Activated T-cell treated with anti-CD3 and anti-CD28 coated beads for 24 hours (primary cell): ENCODE measurements at places on chromosomes 16 and 17.

- no peak for DNase-seq
Observed at GRCh38 chr17:17824119-17824782, 12.5 kb downstream of the SREBF1 start.

DNA sequence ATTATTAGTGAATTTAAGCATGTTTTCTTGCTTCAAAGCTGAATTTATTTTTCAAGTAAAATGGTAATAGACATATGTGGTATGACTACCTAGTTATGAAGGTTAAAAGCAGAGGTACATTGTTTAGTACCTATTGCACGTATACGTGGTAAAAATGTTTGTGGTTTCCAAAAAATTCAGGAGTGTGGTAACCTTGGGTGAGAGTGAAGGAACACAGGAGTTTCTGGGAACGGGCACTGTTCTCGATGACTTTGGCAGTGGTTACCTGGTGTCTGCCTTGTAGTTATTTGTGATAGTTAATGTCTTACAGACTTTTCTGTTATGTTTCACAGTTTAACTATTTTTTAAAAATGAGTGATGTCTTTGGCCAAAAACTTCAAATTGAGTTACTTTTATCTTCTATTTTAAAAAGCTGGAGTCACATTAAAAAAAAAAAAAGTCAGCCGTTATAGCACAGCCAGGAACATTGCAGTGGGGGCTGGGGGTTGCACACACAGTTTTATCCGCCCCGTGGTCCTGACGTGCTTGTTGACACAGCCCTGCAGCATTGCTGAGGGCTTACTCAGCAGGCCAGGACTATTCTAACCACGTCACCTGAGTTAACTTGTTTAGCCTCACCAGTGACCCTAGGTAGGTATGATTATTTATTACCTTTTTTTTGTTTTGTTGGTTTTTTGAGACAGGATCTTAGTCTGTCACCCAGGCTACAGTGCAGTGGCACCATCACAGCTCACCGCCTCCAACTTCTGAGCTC, 10.9 kb downstream of the JPT2 start:
- DNase-seq = no peak

DNA sequence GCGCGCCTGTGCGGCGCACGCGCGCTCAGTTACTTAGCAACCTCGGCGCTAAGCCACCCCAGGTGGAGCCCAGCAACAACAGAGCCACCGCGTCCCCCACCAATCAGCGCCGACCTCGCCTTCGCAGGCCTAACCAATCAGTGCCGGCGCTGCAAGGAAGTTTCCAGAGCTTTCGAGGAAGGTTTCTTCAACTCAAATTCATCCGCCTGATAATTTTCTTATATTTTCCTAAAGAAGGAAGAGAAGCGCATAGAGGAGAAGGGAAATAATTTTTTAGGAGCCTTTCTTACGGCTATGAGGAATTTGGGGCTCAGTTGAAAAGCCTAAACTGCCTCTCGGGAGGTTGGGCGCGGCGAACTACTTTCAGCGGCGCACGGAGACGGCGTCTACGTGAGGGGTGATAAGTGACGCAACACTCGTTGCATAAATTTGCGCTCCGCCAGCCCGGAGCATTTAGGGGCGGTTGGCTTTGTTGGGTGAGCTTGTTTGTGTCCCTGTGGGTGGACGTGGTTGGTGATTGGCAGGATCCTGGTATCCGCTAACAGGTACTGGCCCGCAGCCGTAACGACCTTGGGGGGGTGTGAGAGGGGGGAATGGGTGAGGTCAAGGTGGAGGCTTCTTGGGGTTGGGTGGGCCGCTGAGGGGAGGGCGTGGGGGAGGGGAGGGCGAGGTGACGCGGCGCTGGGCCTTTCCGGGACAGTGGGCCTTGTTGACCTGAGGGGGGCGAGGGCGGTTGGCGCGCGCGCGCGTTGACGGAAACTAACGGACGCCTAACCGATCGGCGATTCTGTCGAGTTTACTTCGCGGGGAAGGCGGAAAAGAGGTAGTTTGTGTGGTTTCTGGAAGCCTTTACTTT, at the start of gene UBB:
UBB (plus strand) TSS at position 452 of the 856 bp plus-strand sequence. CDS start 817 bp downstream, outside the sequence.
- DNase-seq = peak; percentile 91

DNA sequence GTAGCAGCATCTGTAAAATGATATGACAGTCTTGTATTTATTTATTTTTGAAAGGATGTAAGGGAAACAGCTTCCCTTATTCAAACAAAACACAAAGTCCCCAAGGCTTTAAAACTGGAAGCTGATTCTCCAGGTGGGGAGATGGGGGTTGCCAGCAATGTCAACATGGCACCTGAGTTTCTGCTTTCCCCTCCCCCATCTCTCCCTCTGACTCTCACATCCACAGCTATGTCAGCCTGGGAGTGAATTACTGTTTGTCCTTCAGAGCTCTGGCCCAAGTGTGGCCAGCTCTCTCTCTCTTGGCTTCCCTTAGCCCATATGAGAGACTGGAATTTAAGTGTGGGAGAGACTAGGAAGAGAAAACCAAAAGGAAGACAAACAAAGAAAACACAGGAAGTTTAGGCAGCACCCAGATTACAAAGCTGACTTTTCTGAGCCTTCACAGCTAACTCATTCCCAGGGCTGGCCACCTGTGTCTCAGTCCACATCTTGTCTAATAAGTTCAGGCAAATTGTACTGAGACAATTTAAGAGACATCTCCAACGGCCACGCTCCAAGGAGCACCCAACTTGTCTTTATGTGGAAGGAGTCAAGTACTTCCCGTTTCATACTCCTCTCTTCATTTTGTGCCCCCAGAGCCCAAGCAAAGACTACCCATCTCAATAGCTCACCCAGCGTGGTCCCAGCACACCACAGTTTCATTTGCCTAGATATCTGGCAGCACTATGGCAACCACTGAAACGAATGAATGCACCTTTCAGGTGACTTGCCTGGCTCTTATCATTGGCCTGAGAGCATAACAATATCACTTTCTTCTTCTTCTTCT, 69.2 kb downstream of the SOX9 start:
- DNase-seq = no peak

DNA sequence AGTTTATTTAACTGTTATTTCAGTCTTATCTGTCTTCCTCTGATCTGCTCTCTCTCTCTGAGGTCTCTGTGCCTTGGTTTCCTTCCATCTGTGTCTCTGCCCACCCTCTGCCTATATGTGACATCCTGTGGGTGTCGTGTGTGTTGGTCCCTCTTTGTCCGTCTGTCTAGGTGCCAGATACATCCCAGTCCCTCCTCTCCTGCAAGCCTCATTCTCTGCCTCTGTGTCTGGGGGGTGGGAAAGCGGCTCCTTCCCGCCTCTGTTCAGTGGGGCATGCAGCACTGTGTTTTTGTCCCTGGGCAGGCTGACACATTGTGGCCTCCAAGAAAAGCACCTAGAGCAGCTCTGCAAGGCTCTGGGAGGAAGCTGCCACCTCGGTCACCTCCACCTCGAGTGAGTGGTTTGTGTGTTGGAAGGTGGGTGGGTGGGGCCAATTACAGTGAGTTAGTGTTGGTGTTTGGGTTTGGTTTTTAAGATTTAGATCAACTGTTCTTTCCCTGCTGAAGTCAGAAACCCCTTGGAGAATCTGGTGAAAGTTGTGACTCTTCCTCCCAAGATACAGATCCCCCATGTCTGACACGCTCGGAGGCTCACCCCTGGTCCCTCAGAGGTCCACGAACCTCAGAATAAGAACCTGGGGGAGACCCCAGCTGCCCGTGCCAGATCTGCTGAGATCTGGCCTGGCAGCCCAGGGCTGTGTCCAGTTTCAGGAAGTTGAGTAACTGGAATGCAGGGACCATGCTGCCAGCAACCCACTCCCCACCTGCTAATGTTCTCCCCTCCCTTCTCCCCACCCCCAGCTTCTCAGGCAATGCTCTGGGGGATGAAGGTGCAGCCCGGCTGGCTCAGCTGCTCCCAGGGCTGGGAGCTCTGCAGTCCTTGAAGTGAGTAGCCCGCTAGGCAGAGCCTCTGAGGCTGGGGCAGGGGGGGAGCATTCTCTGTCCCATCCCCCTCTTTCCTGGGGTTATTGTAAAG, 50.9 kb upstream of the CPNE2 start:
- peak; percentile 81 for DNase-seq

DNA sequence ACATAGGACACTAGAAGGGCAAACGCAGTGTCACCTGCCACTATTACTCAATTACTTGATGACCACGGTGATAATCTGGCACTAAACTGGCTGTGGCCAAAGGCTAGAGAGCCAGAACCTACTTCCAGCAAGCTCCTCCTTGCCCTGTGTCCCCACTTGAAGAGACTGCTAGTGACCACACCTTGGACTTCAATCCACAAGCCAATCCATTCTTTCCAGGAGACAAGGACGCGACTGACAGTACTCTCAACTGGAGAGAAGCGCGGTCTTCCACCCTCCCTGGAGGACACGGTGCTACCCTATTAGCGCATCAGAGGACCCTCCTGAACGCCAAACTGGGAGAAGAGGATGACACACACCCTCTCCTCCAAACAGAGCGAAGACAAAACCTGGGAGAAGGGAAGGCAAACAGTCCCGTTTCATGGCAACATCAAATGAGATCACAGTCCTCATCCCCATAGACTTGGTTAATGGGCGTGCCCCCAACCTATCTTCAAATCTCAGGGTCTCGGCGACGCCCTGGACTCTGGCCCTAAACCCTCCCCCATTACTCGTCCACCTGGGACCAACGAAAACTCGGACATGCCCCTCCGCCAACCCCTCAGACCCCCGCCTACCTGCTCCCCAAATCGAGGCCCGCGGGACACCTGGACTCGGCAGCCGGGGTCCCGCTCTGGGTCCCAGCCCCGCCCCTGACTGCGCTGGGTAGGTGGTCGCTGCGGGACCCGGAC, 508 bp downstream of the FLCN start:
- DNase-seq = peak; percentile 5

- no peak for DNase-seq
Observed at GRCh38 chr17:58643147-58643546, 48.7 kb downstream of the TEX14 start.

DNA sequence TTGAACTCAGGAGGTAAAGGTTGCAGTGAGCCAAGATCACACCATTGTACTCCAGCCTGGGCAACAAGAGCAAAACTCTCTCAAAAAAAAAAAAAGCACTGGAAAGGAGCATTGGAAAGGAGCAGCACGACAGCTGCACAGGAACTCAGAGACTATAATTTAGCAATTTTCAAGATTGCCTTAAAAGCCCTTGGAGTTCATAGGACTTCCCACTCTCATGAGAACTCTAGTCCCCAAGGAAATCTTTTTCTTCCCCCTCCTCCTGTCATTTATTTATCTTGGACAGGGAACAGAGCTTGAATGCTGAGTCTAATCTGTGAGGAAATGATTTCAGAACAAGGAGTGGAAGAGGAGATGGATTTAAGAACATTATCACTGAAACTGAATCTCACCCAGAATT, 69.0 kb downstream of the PLXDC1 start:
- DNase-seq = no peak
